ENCODE measurements at places on chromosomes 16 and 17.

DNA sequence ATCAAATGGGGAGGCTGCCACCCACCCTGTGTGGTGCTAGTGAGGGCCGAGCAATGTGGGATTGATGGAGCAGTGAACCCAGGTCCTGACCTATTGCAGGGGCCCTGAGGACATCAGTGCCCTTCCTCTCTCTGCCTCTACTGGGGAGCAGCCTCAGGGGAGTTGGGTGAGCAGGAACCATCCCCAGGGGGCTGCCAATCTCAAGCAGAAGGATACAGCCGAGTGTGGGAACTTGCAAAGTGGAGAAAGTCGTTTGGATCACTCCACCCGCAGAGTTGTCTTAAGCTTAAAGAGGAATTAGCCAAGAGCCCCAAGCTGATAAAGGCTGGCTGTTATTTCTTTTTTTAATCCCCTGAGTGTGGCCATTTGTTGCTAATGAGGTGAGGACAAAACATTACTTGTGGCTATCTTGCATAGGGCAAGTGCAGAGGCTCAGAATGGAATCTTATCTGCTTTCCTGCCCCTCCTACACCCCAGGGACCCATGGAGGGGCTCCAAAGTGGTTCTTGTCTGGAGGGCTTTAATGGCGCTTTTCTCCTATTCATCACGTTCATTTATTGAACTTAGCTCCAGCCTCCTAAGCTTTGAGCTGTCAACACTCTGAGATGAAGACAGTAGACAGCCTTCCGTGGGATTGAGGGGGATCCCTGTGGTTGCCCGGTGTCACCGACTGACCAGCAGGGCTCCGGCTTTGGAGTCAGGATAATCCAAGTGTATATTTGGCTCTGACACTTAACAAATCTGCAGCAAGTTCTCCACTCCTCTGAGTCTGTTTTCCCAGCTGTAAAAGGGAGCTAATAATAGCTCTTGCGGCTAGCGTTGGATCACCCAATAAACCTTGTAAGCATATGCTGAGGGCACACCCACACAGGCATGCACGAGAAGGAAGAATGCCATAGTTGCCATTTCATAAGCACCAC, 45.1 kb downstream of the MYH11 start:
- DNase-seq = no peak

GRCh38 chr17:32596206-32596605, 109.4 kb downstream of the CDK5R1 start:
- DNase-seq = no peak

GRCh38 chr17:36055921-36056520, 8.1 kb upstream of the CCL18 start:
- no peak for DNase-seq

GRCh38 chr16:88792668-88793250, 7.7 kb upstream of the PIEZO1 start:
- DNase-seq = no peak

DNA sequence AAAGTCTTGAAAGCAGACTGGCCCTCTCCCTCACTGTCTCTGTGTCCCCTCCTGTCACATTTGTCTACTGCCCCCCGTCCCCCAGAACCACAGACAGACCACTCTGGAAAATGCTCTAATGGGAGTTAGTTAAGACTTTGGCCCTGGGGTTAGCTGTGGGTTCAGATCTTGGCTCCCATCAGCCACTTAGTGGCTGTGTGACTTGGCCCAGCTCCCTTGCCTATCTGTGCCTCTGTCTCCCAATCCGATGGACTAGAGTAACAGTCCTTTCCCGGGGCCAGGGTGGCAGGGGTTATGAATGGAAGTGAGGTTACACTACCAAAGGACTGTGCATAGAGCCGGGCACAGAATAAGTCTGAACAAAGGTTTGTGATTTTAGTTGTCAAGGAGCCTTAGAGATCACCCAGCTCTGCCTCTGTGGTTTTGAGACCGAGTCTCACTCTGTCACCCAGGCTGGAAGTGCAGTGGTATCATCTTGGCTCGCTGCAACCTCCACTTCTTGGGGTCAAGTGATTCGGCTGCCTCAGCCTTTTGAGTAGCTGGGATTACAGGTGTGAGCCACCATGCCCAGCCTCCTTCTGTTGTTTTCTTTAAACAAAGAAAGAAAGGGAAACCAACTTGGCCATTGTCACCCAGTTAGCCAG, 23.7 kb downstream of the PPL start:
- DNase-seq = no peak

- no peak for DNase-seq
Measured at GRCh38 chr16:84531671-84532111, 27.2 kb upstream of the MEAK7 start.

GRCh38 chr16:72908362-72909167, 139.4 kb downstream of the ZFHX3 start:
- no peak for DNase-seq

DNA sequence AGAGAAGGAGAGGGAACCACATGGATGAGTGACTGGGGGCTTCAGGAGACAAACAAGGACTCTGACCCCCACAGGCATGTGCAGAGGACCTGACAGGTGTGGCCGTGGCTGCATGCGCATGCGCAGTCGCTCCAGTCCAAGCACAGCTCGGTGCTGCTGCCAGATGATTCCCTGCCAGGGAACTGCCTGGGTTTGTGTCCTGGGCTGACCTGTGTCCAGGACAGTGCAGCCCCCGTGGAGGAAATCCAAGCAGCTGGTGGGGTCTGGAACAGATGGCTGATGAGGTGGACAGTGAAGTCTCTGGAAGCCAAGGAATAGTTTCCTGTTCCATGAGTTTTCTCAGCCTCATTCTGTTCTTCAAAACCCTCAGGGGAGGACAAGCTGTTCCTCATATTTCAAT, 27.3 kb downstream of the LASP1 start:
- no peak for DNase-seq

GRCh38 chr17:60641810-60642220, 35.8 kb upstream of the BCAS3 start:
- DNase-seq = peak; percentile 62

- DNase-seq = no peak
Measured at GRCh38 chr17:78226055-78226758, 5.2 kb upstream of the TMEM235 start.

- no peak for DNase-seq
Measured at GRCh38 chr16:2365397-2366294, 25.1 kb upstream of the ABCA3 start.

DNA sequence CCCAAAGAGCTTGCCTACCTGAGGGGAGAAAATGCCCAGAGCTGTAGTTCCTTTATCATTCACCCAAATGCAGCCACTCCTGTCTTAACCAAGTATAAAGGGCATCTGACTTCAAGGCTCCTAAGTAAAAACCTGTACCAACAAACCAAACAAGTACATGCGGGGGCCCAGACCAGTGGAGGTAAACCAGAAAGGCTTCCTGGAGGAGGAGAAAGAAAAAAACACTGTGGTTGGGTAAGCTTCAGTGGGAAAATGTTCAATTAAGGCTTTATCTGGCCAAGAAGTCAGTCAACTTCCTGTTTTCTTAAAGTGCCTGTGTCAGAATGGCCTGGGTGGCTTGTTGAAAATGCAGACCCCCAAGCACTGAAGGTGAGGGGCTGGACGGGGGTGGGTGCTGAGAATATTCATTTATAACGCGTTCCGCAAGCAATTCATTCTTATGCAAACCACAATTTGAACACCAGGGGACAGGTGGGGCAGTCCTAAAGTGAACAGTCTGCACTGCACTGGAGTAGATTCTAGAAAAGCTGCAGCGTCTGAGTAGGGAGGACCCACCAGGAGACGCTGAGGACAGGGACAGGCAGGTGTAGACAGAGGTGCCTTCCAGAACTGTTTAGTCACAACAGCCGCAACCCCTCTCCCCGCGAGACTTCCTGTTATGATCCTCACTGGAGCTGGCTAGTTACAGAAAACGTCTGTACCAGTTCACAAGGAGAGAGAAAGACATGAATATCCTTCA, 467.1 kb downstream of the SOX9 start:
- DNase-seq = peak; percentile 4

DNA sequence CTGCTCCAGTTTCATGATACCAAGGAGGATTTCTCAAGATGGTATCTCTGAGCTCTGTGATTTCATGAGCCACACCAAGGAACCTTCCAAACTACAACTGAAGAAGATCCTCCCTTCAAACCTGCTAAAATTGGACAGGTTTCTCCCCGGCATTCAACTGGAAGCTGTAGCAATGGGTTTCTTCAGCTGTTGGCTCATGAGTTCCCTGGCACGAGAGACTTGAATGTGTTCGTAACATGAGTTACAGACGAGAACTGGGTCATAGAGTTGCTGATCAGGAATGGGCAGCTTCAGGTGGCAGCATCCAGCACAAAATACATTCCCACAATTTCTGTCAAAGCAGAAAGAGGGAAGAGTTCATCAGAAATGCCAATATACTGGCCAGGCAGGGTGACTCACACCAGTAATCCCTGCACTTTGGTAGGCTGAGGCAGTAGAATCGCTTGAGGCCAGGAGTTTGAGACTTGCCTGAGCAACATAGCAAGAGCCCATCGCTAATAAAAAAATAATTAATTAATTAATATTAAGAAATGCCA, 3.4 kb upstream of the HSF5 start:
- no peak for DNase-seq

DNA sequence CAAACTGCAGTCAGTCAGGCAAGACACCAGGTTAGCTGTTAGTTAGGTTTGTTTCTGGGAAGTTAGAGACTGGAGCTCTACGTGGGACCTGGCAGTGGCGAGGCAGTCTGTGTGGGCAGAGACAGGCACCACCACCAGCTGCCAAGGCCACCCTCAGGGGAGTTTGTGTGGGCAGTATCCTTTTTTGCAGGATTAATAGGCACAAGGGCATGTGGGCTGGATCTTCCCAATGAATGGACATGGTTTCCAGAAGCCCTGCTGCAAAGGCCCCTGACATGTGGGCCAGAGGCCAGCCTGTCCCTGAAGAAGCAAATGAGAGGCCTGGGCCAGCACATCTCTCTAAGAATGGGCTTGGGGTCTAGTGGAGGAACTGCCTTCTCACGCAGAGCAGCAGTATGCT, 19.2 kb upstream of the SREBF1 start:
- DNase-seq = no peak

DNA sequence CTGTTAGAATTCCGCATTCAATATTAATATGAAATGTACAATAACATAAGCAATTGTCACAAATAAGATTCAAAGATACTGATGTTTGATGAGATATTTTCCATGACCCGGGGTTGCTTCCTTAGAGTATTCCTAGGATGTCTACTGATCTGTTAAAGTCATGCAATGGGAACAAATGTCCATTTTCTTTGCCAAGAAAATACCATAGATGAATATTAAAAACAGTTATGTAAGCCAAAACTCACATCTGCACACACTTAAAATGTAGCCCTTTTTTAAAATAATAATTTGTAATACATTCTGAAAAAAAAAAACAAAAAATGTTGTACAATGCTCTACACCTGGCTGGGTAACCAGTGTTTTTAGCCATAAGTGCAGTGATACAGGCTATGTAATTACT, 259.4 kb upstream of the AXIN2 start:
- DNase-seq = no peak

DNA sequence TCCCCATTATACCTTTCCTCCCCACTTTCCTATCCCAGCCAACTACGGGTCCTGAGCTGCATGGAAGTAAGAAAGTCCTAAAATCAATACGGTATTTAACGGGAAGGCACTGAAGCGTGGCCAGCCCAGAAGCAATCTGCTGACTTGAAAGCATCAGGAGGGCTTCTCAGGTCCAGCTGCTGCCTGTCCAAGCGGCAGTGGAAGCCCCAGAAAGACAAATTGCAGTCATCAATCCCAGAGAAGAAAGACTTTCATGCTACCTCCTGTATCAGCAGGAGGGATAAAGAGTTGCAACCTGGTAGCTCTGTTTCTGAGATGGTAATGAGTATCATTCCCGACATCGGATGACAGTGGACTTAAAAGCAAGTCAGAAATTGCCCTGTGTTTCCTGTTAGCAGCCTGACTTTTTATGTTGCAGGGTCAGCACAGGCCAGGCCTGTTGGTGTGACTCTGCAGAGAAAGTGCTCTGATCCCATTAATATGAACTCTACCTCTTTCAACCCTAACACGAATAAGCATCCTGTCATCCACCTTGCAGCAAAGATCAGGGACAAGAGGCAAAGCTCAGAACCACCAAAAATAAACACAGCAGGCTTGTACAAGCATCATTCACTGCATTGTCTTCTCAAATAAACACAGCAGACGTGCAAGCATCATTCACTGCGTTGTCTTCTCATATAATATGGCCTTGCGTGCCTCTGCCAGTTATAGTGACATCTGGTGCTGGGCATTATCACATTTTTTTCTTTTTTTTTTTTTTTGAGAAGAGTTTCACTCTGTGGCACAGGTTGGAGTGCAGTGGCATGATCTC, 358.6 kb upstream of the CDH11 start:
- no peak for DNase-seq

GRCh38 chr16:9053006-9053601, 38.3 kb upstream of the HAPSTR1 start:
- DNase-seq = no peak

DNA sequence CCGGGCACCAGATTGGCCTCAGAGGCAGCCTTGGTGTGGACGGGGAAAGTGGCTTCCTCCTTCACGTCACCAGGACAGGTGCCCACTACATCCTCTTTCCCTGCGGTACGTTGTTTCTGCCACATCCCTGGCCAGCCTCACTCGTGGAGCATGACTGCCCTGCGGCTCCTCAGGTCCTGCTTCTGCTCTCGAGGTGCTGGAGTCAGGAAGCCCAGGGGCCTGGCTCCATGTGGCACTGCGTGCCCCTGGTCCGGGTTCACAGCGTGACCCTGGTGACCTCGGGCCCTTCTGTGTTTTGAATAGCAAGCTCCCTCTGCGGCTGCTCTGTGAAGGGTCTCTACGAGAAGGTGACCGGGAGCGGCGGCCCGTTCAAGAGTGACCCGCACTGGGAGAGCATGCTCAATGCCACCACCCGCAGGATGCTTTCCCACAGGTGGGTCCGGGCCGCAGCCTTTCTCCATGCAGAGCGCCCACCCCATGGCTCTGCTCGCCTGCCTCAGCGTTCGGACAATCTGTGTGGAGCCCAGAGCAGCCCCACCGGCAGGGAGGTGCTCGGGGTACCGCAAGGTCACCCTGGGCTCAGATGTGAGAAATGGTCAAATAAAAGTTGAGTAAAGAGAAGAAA, 13.5 kb downstream of the RGS11 start:
- DNase-seq = no peak

DNA sequence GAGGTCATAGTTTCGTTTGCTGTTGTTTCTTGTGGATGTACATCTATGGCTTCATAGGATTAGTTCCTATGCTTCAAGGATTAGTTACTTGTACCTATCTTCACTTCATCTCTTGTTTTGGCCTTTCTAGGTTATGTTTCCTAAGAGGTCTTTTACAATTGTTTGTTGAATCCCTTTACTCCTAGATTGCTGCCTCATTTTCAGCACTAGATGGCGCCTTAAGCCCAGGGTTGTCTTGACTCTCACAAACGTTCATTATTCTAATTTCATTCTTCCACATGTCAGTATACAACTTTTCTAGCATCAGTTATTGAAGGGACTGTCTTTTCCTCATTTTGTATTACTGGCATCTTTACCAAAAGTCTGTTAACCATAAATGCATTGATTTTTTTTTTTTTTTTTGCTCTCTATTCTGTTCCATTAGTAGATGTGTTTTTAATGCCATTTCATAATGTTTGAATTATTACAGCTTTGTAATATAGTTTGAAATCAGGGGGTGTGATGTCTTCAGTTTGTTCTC, 45.0 kb upstream of the NACA2 start:
- DNase-seq = peak; percentile 63
